AG10803 (cell line): ENCODE measurements at places on chromosomes 2 and 18.

GRCh38 chr2:186069676-186070075 lies 331.1 kb downstream of the FSIP2 start:
- no peak for DNase-seq

DNA sequence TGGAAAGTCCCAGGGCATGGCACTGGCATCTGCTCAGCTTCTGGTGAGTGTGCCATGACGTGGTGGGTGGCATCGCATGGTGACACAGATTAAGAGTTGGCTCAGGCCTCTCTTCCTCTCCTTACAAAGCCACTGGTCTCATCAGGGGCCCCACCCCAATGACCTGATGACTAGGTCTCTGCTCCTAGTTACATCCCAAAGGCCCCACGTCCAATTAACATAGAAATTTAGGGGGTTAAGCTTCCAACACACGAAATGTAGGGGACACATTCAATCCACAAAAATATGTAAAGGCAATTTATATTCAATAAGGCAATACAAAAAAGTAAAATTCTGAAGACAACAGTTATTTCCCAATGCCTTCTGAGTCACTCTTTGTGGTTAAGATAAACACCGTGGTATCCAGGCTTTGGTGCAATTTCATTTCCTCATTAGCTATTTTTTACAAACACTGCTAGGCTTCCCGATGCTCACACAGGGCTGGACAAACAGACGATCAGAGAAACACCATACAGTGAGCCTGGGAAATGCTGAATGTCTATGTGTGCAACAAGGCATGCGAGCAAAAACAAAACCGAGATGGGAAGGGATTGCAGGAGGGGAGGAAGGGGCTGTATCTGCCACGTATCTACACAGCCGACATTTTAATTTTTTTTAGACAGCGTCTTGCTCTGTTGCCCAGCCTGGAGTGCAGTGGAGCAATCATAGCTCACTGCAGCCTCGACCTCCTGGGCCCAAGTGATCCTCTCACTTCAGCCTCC lies 67.2 kb downstream of the MBP start:
- DNase-seq, result peak; percentile 92

DNA sequence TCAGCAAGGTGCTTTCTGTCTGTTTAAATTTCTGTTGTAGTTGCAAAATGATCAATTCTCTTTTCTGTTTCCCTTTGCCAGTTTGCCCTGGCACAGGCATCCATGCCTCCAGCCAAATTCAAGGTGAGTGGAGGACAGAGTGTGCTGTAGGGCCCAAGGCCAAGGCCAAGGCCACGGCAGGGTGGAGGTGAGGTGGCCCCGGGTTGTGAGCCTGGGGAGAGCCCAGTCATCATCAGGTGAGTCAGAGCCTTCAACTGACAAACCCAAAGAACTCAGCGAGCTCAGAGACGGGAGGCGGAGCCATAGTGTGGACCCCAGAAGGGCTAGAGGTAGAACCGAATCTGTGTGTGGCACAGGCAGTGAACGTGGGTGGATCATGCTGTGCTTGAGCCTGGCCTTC lies 55.7 kb downstream of the BCL2L11 start:
- DNase-seq, result no peak

- no peak for DNase-seq
Observed at GRCh38 chr2:216538538-216538937, 39.9 kb downstream of the RPL37A start.

- DNase-seq, result no peak
Observed at GRCh38 chr2:47297767-47298425, 105.1 kb upstream of the MSH2 start.

GRCh38 chr18:40415821-40416220 lies 1539.2 kb upstream of the PIK3C3 start:
- DNase-seq, result no peak

- DNase-seq, result no peak
Observed at GRCh38 chr2:100818003-100818605, 1.8 kb upstream of the NPAS2 start.

- no peak for DNase-seq
Observed at GRCh38 chr2:216289470-216289869, 82.8 kb downstream of the MARCHF4 start.

GRCh38 chr2:238912228-238912915 lies 64.5 kb downstream of the TWIST2 start:
- DNase-seq, result no peak

- no peak for DNase-seq
Observed at GRCh38 chr18:13521418-13521817, 204.9 kb downstream of the FAM210A start.

DNA sequence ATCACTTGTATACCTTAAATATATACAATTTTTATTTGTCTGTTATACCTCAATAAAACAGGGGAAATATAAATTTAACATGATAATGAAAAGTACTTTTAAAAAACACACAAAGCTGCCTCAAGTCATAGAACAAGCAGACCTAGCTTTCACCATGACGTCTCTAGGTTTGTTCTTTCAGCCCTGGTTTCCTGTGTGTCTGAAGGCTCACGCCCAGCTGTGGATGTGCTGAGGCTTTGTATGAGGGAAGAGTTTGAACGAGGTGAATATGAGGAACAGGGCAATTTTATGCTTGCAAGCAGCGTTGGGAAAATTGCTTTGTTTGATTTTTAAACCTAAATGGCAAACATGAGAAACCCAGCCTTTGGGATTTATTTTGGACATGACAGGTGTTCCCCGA lies 15.3 kb downstream of the SH3RF3 start:
- no peak for DNase-seq

DNA sequence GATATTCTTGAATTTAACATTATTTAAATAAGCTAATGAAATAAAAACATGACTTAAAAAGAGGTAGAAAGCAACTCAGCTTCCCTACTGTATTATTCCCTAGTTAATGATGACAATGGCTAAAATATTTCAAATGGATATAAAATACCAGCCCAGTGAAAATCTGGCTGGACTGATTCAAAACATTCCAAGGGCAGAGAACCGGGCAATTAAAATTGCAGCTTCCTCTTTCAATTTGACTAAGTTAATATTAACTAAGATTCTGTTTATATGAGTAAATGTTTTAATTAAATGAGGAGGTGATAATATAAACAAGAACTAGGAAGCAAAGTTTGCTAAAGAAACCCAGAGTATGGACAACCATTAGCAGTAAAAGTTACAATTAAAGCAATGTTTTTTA lies 65.6 kb downstream of the RAPH1 start:
- DNase-seq, result no peak

GRCh38 chr2:25062511-25062917 lies 20.6 kb downstream of the EFR3B start:
- no peak for DNase-seq

DNA sequence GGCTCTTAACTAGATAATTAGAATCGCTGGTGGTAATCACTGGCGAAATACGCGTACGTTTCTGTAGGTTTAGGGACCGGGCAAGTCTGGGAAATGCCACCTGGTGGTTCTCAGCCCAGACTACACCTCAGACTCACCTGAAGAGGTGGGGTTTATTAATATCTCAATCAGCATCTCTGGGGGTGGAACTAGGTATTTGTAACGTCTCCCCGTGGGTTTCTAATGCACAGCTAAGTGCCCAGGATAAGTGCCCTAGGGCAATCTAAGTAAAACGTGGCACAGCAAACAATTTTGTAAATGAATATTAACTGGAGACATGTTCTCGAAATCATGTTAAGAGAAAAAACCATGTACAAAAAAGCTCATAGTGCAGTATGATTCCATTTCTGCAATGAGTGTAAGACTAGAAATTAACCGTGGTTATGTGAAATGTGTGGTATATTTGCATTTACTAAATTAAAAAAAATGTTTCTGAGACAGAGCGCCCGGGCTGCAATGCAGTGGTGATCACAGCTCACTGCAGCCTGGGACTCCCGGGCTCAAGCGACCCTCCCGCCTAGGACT lies 760 bp upstream of the CNOT11 start:
- no peak for DNase-seq

DNA sequence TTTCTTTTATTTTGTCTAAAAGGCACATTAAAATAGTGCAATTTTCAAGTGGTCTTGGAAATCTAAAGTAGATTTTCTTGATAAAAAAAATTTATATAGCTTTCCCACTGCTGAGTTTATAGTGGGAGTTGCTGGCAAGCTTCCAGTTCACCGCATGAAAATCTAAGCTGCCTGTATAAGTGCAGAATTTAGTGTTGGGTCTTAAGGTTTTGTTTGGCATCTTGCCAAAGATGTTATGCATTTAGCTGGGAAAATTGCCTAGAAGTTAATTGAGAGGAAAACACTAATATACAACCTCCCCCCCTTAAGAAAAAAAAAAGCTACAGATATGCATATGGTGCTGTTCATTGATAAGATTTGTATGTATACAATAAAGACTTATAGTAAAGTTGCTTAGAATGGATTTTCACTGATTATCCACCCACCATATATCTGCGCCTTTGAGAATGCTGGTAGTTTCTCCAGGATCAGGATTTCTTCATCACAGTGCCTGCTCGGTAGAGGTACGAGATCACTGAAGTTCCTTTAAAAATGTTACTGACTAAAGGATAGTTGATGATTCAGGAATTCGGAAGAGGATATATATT lies 803.2 kb upstream of the POU3F3 start:
- no peak for DNase-seq

- no peak for DNase-seq
Observed at GRCh38 chr2:50753234-50753633, 278.7 kb downstream of the NRXN1 start.

DNA sequence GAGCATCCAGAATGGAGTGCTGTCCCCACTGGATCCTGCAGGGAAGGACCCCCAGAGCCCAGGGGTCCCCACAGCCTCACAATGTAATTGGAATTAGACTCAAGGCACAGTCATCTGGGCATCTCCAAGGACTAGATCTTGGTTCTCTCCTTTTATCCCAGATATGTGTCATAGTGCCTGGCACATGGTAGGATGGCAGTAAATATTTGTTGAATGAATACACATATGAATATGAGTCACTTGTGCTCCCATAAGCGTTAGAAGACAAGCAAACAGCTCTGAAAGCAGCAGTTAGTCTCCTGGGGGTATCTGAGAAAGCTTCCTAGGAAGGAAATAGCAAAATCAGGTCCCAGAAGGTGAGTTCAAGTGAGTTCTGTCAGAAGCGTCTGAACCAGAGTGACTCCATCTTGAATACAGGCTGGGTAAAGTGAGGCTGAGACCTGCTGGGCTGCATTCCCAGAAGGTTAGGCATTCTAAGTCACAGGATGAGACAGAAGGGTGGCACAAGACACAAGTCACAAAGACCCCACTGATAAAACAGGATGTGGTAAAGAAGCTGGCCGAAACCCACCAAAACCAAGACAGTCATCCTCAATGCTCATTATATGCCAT lies 234.1 kb upstream of the ID2 start:
- DNase-seq, result peak; percentile 62

DNA sequence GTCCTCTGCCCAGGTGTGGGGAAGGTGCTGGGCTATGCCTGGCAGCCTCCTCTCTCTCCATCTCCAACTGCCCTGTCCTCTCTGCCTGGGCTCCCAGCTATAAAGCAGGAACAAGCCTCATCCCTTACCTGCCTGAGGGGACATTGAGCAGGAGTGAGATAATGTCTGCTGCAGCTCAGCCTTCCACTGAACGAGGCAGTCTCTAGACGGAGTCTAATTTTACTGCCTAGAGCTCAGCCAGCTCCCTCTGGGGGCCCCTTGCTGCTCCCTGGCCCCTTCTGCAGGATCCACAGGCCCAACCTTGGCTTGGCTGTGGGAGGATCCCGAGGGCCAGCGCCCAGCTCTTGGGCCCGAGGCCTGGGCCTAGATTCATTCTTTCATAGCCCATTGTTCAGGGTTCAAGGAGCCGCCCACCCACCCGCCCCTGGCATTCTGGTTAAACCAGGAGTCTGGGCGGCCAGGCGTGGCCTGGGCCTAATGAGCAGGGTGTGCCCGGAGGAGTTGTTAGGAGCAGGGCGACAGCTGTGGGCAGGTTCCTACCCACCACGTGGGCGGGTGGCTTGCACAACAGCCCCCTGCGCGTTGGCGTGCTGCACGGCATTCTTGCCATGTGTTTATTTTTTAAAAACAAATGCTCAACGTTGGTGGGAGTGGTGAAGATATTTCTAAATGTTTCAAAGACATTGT lies 44.6 kb downstream of the FOSL2 start:
- DNase-seq, result peak; percentile 54

DNA sequence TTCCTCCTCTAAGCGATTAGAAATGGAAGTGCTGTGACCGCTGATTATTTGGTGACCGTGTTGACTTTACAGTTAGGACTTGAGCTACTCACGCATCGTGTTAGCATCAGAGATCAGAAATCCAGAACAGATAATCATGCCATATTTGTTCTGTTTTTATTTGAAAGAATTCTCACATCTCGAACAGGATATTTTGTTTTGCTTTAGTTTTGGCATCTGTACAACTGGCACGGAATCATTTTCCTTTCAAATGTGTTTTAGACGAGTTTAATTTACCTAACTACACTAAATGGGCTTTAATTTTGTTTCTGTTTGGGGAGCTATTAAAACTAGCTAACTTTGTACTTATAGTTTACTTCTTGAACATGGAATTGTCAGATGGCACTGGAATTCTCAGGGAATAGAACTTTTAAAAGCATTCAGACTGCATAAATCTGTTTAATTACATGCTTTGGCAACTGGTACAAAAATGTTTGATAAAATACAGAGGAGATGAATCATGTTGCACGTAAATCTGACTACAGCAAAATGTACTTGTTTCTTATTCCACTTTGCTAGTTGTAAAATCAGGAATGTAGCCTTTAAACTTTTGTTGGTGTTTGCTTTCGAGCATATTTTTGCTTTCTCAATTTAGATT lies 1.4 kb downstream of the ITPRID2 start:
- peak; percentile 56 for DNase-seq

DNA sequence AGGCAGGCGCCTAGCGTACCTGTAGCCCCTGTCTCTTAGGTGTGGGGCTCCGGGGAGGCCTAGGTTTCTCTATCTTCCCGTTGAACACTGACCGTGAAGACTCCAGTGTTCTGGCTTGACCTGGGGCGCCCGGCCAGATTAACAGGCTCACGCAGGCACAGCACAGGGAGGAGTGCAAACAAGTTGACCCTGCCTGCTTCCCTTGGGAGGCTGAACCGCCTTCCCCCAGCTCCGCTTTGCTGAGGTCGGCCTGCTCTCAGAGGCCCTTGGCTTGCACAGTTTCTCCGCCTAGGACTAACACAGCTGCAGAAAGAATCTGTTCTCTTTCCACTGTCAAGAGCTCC lies 567 bp downstream of the PCYOX1 start:
- DNase-seq, result peak; percentile 35

- no peak for DNase-seq
Observed at GRCh38 chr2:64860276-64860885, 128.8 kb upstream of the SLC1A4 start.

DNA sequence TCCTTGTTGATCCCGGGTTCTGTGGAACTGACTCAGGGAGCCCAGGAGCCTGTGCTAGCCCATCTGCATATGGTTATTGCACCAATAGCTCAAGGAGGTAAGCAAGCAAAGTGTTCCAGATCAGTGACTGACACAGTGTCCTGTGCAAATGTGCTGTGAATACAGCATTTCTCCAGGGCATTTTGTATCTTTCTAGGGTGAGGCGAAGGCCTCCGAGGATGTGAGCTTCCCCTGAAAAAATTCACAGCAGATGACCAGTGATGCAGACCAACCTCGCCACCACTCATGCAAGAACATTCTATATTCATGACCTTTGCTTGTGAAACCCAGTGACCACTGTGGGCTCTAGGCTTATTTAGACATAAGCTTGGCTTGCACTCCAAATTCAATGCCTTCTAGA lies 15.2 kb upstream of the NT5DC4 start:
- no peak for DNase-seq

- no peak for DNase-seq
Observed at GRCh38 chr2:57892920-57893319, 153.7 kb upstream of the VRK2 start.

GRCh38 chr2:174931724-174932123 lies 73.5 kb downstream of the CHN1 start:
- DNase-seq, result peak; percentile 62
